ENCODE measurements at places on chromosomes 1 and 21.

DNA sequence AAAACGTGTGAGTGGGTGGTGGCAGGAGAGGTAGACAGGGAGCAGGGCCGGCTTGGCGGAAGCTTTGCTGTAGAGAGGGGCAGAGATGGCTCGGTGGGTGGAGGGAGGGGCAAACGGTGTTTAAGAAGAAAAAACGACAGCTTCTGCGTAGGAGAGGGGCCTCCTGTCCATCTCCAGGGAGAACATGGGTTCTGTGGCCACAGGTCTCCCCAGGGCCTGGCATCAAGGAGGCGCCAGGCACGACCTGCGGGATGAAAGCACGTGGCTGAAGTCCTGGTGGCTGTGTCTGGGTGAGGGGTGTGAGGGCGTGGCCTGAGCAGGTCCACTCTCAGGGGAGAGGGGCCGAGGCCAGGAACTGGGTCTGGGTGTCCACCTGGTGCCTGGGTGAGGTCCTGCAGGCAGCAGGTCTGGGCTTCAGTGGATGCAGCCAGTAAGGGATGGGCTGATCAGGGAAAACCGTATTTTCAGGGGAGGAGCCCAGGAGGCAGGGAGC lies 940 bp upstream of the PRKCZ start:
- DNase-seq = no peak

DNA sequence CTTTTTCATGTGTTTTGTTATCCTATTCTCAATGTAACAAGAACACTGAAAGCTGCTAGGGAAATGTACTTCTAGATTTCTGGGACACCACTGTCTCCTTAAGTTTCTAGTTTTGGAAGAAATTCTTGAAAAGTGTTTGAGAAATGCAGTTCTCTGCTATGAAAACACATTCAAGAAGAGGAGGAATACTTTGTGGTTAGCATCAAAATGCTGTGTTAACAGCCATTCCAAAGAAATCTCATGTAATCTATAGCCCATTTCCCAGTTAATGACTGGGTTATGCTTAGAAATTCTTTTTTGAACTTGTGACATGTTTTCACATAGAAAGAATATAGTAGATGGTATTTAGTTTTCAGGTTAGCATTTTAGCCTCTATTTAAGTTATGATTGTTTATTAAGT lies 6.0 kb downstream of the RAVER2 start:
- no peak for DNase-seq

GRCh38 chr1:88777604-88778149 lies 93.6 kb downstream of the PKN2 start:
- no peak for DNase-seq

DNA sequence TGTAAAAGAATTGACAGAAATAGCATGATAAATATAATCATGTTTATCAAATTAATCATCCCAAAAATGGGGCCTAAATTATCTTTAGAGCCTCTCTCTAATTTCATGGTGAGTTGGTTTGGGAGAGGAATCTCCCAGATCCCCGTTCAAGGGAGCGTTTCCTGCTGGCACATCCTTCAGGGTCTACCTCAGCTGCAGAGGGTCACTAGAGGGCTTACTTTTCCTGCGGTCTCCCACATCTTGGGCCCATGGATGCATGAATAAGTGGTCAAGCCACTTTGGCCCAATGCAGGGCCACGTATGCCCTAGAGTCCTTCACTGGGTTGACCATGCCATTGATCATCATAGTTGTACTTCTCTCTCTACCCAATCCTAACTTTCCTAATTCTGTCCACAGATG lies 164.1 kb downstream of the USP25 start:
- no peak for DNase-seq

- DNase-seq = no peak
Observed at GRCh38 chr1:153540394-153541361, at the start of gene S100A5. S100A5 (minus strand) TSS chr1:153540934; CDS start chr1:153540191, 743 bp downstream.

DNA sequence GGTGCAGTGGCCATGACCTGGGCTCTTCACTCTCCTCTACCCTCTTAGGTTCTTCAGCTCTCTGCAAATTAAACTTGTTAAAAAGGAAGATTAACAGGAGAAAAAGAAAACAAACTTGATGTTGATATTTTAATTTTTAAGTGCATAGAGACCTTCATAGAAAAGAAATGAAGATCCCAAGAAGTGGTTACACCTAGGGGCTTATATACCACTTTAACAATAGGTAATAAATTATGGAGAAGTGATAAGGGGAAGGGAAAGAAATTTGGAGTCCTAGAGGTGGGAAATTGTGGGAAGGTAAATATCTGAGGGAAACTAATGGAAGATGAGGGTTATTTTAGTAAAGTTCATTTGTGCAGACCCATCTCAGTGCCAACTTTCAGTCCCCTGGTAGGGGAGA lies 16.5 kb upstream of the TFF3 start:
- DNase-seq = no peak

GRCh38 chr1:244113532-244114320 lies 62.6 kb downstream of the ZBTB18 start:
- no peak for DNase-seq

- no peak for DNase-seq
Observed at GRCh38 chr1:101816262-101816661, 180.5 kb downstream of the OLFM3 start.

DNA sequence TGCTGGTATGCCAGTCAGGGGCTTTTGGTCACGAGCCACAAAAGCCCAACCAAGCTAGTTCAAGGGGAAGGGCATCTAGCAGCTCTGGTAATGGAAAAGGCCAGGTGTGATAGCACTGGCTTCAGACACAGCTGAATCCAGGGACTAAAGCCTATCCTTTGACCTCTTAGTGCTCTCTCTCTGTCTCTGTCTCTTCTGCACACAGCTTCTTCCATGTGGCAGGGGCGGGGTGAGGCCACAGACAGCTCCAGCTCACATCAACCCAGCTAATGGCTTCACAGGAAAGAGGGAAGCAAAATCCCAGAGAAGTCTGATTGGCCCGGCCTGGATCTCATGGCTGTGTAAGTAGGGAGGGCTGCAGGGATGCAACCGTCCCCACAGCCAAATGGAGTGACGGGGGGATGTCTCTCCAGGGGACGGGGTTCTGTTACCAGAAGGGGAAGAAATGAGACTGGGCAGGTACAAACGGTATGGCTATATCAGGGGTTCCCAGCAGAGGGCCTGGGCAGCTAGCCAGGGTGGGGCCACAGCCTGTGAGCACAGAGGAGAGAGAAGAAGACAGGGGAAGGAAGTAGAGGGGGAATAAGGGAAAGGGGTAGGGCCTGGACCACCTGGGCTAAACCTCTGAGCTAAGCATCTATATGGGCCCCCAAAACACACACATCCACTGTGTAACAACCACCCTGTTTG lies 42.4 kb downstream of the FBXO2 start:
- no peak for DNase-seq

GRCh38 chr1:202622388-202622787 lies 87.9 kb downstream of the SYT2 start:
- no peak for DNase-seq

DNA sequence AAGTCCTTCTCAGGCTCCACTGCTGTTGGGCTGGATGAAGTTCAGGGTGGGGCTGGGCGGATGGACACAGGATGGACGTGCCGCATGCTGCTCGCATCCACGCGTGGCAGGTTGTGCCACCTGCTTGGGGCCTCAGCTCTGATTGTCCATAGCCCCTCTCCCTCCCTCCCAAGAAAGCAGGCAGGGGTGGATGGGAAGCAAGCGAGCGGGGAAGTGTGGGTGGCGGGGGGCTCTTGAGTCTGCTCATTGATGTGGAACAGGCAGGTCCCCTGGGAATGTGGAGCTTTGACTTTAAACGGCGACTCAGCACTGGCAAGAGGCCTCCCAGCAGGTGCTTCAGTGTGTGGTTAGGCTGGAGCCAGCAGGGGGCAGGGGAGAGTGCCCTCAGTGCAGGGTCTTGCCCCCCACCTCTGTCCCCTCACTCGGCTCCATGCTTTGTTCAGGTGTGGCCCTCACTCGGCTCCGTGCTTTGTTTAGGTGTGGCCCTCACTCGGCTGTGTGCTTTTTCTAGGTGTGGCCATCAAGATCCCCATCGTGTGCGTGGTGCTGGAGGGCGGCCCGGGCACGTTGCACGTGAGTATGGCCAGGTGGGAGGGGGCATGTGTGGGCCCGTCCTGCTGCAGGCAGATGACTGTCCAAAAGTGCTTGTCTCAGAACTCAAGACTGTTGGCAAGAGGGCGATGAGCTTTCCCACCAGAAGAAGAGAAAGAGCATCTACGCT lies 23.9 kb downstream of the TRPM2 start:
- no peak for DNase-seq

GRCh38 chr1:240644732-240645131 lies 32.8 kb upstream of the GREM2 start:
- DNase-seq = no peak

- DNase-seq = no peak
Observed at GRCh38 chr1:200699871-200700270, 30.2 kb upstream of the DDX59 start.

GRCh38 chr1:232512712-232513111 lies 117.2 kb downstream of the SIPA1L2 start:
- DNase-seq = no peak

DNA sequence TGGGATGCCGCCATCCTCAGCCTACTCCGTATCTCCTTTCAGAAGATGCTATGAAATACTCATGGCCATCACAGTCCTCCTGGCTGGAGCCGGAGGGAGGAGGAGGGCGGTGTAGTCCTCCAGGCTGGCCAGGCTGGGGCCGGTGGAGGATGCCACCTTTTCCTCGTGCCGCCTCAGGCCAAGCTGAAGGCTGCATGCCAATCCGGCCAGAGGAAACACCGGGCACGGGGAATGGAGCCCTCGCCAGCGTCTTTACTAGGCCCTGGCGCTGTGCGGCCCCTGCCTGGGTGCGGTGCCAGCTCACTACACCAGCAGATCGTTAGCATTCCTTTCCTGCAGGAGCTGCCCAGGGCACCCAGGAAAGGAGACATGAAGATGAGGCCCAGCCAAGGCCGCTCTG lies 70.1 kb downstream of the CASZ1 start:
- DNase-seq = no peak

DNA sequence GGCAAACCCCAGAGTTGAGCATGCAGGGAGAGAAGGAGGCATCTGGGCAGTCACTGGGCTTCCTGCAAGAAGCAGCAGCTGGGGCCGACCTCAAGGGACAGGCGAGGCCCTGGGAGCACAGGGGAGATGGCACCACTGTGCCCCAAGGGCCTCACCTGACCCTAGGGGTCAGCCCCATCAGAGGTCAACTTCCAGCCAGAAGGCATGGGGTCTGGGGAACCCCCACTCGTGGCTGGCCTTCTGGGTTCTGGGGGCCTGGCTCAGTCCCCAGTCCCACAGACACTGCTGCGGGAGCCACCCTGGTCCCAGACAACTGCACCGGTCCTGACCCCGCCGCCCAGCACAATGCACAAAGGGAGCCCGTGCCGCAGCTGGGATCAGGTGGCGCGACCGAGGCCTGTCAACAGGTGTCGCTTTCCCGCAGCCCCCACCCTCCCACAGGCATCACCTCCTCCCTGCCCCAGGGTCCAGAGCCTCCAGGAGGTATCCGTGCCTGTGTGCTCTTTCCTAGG lies 6.2 kb downstream of the WNT9A start:
- no peak for DNase-seq

GRCh38 chr1:42177541-42177981 lies 13.0 kb upstream of the GUCA2A start:
- no peak for DNase-seq

DNA sequence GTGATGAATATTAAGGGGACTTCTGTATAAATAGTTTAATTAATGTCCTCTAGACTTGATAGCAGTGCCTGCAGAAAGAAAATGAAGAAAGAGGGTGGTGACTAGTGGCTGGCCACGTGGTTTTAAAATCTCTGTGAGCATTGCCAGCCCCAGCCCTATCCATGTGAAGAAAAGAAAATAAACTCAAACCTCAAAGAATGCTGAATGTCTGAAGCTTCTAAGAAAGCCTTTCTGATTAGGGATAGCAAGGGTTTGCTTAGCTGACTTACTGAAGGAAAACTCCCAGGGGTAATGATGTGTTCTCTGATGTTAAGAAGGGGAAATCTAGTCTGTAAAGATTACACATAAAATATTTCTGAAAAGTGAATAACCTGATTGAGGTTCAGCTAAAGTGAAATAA lies 31.8 kb downstream of the ADGRL2 start:
- DNase-seq = no peak

- DNase-seq = no peak
Observed at GRCh38 chr1:159992161-159992560, 38.1 kb upstream of the SLAMF9 start.

GRCh38 chr1:222732216-222733159 lies 4.5 kb upstream of the FAM177B start:
- DNase-seq = no peak

Measured in stimulated activated CD8-positive, alpha-beta memory T cell treated with anti-CD3 and anti-CD28 coated beads, Interleukin-7, amount 100 ng/mL, for 48 hours (primary cell).